Activated CD4-positive, alpha-beta memory T cell treated with anti-CD3 and anti-CD28 coated beads for 36 hours (primary cell): ENCODE measurements at places on chromosomes 2 and 18.

- DNase-seq: no peak
Observed at GRCh38 chr18:2719040-2719439, 63.5 kb downstream of the SMCHD1 start.

GRCh38 chr2:222535477-222535876, 111.1 kb downstream of the SGPP2 start:
- no peak for DNase-seq

DNA sequence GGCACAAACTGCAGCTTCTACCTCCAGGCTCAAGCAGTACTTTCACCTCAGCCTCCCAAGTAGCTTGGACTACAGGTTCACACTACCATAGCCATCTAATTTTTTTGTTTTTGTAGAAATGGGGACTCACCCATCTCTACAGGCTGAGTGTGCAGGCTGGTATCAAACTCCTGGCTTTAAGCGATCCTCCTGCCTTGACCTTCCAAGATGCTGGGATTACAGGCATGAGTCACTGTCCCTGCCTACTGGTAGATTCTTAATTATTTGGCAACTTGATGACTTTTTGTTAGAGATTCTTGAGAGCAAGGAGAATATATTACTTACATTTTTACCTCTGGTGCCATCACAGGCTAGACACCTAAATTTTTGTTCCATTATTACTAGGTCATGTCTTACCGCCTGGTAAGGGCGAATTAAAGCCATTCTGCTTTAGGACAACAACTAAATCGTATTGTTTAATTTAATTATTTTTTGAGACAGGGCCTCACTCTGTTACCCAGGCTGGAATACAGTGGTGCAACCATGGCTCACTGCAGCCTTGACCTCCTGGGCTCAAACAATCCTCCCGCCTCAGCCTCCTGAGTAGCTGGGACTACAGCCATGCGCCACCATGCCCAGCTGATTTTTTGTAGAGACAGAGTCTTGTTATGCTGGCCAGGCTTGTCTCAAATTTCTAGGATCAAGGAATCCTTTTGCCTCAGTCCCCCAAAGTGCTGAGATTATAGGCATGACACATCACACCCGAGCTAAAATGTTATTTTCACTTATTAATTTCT, 15.7 kb downstream of the DYNC1I2 start:
- no peak for DNase-seq

GRCh38 chr18:24023185-24023814, 8.7 kb downstream of the TTC39C start:
- DNase-seq: no peak

DNA sequence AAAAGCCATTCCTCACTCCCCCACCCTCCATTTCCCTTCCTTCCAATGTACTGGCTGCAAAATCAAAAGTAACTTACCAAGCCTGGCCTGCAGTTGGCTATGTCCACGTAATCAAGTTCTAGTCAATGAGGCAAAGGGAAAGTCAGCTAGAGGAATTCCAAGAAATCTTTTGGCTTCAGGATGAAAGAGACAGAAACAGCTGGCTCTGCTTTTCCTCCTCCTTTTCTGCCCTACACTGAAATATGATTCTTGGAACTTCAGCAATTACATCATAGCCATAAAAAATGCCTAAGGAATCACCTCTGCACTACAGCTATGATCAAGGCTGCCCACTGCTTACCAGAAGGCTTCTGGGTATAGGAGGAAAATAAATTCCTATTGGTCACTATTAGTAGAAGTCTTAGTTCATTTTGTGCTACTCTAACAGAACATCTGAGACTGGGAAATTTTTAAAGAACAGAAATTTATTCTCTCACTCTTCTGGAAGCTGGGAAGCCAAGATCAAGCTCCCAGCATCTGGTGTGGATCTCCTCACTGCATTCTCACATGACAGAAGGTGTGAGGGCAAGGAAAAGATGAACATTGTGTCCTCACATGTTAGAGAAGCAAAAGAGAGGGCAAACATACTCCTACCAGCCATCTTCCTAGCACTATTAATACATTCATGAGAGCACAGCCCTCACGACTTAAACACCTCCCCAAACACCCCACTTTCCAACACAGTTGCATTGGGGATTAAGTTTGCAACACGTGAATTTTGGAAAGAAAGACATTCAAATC, 219.9 kb downstream of the TMX3 start:
- DNase-seq: no peak

DNA sequence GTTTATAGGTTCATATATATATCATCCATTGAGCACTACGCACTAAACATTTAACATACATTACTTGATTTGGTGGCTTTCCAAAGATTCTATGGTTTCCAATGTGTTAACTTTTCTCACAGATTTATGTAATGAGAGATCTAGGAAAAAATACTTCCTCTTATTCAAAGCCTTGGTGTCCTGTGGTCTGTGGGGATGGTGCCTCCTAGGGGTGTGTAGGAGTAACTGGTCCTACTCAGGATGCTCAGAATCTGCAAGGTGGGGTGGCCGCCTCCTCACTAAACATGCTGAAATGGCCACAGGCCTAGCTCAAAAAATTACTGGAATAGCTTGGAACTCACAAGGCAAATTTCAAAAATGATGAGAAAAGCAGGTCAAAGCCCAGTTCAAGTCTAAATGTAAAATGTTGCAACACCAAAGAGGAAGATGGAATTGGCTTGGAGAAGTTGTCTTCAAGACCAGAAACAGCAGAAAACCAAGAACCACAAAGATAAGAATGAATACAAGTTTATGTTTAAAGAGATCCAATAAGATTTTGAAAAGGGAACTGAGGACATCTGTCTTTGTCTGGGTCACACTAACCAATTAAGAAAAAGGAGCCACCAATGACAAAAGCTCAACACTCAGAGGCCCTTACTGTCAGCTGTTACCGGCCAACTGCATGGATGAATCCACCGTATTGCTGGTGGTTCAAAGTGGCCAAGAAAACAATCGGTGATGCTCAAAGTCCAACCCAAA, 11.5 kb downstream of the GPR55 start:
- peak; percentile 41 for DNase-seq

- DNase-seq: no peak
Observed at GRCh38 chr2:160967523-160967922, 192.7 kb upstream of the TANK start.

GRCh38 chr18:56327191-56327885, 311.1 kb downstream of the TXNL1 start:
- no peak for DNase-seq

- no peak for DNase-seq
Observed at GRCh38 chr2:199273042-199273511, 184.7 kb downstream of the SATB2 start.

GRCh38 chr2:198883604-198884003, 574.1 kb downstream of the SATB2 start:
- DNase-seq: no peak

DNA sequence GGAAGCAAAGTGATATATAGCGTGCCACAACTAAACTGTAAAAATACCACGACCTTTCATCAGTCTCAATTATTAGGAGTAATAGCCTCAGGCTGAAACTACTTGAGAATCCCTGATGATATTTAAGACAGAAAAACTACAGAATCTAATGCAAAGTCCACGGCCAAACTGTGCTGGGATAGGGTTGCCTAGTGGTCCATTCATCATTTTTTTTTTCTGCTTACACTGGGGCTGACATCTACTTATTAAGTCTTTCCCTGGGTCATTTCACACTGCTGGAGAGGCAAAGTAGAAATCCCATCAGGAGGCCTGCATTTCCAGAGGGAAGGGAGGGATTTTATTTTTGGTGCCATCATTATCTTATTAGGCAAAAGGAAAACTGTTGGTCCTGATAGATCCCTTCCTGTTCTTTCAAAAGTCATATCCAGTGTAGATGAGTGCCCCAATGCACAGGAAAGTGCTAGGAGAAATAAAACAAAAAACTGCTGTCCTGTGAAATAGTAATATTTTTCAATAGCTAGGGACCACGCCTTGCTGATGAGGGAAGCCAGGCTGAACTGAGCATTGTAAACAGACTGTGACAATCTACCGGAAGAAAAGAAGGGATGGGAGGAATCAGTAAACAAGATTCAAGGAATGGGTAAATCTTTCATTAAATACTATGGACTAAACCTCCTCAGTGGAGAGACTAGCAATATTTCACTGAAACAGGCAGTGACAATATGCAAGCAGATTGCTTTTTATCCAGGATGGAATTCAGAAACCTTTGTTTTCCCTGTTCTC, 644.3 kb downstream of the IRS1 start:
- no peak for DNase-seq

DNA sequence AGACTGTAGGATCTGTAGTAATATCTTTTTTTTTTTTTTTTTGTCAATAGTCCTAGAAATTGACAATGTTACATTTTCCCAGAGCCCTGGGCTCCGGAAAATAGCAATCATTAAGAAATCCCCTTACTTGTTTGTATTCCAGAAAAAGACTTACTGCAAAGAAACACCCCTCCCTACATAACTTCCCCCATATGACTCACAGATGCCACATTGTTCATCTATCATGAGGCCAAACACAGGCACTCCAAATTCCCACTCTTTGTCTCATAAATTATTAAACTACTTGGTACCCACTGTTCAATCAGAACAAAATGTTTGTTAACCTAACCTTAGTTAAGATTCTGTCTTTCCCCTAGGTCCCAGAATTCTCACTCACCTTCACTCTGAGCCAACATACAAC, 53.5 kb downstream of the TEX51 start:
- no peak for DNase-seq

DNA sequence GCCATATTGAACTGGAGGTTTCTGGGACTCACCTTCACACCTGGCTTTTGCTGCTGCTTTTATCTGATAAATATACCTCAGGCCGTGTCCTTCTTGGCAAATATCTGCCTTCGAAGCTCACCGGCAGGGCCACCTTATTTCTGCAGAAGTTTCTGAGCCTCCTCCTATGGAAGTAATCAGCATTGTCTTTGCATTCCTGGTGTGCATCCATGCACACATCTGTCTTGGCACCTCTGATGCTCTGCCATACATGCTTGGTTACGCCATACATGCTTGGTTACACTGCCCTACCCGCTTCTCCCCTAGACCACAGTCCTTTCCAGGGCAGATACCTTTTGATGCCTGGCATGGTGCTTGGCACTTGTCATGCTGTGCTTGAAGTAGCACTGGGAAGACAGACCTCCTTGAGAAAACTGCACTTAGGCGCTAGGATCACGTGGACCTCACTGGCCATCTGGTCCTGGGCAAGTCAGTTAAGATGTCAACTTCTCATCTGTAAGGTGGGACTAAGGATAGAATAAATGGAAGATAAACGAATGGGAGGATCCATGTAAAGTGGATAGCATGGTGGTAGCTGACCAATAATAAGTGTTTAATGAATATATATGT, 66.8 kb downstream of the ZNF236 start:
- DNase-seq: no peak

DNA sequence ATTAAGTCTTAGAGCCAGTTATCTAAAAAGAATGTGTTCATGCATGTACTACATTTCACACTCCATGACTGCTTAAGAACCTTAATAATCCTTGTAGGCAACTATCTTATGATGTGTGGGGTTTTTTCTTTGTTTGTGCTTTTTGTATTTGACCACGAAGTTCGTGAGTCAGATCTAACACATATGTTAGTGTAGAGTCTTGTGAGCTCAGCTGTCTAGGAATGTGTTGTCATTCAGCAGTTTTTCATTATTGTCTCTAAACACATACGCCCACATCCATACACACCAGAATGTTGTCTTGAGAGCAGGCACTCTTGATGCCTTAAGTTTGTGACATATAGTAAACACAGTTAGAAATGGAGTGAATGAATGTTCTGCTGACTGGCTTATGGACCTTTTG, 38.4 kb downstream of the CAB39 start:
- DNase-seq: no peak

DNA sequence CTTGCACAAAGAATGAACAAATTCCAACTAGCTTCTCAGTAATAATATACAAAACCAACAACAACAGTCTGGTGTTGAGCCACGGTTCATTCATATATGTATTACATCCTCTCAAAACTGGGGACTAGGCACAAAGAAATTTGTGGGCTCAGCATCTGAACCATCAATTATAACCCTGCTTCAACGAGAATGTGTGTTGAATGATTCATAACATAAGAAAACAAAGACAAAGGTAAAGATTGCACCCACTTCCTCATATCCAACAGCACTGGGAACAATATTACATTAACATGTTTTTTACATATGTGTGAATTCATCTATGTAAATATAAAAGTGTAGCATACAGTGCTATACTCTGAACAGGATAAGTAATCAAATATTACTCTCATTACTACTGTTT, 144.8 kb downstream of the CDH2 start:
- no peak for DNase-seq

DNA sequence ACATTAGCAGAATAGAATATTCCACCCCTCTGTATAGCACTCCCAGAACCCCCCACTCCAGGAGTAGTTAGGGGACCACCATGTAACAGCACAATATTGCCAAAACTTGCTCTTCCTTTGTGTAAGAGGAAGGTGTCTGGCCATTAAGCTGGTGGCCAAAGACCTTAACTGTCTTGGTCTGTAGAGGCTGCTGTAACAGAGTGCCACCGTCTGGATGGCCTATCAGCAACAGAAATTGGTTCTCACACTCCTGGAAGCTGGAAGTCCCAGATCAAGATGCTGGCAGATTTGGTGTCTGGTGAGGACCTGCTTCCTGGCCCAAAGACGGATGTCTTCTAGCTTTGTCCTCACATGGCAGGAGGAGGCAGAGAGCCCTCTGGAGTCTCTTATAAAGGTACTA, 61.6 kb upstream of the TGFA start:
- no peak for DNase-seq

- DNase-seq: no peak
Observed at GRCh38 chr2:12778369-12778768, 61.6 kb downstream of the TRIB2 start.

DNA sequence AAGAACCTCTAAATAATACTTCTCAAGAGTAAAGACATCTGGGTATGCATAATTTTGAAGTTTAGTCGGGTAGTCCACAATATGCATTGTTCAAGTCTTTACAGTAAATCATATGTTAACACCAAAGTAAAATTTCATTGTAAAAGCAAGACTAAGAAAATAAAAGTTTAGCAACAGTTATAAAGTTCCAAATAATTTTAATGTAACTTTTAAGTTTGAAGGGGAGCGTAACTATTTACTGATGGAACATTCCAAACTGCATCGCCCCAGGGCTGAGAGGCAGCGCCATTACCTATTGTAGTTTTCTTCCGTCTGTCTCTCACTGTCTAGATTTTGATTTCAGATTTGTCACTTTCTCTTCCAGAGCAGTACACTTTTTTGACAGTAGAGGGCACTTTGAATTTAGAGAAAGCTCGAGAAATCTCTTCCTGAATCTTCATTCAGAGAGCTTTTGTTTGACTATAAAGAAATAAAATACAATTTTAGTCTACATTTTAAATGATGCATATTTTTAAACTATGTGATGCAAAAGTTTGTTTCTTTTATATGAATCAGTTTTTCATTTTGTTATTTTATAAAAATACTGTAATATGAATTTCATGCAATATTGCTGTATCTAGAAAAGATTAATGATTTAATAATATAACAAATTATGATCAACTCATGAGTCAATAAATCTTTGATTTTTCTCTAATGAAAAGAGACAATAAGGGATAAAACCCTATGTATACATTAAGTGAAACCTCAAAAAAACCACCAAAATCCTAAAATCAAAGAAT, 389.8 kb downstream of the FIGN start:
- DNase-seq: no peak
